ENCODE measurements at places on chromosomes 11 and 22.

DNA sequence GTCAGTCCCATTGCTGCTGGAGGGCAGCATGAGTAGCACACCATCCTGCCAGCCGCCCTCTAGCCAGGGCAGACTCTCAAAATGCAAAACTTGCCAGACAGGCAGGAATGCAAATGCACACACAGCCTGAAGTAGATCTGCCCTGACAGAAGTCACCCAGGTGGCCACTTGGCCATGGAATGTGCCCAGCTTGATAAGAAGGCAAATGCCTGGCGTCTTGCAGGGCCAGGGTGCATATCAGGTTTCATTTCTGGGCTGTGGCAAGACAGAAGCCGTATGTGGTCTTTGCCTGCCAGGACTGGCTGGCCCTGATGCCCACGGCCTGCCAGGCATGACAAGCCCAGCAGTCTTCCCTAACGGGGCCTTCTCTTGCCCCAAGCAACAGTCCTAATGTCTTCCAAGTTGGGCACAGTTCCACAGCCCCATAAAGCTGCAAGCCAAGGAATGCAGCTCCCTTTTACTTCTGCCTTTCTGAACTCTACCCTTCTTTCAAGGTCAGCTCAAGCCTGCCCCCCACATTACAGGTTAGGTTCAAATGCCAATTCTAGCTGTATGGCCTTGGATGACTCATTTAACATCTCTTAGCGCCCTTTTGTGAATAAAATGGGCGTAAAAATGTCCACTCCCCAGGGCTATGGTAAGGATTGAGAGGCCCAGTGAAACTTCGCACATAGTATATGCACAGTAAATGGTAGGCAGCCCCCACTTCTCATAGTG lies 29.7 kb downstream of the POU2AF3 start:
- no peak for DNase-seq

- no peak for DNase-seq
Observed at GRCh38 chr22:36467946-36468345, 13.5 kb downstream of the TXN2 start.

DNA sequence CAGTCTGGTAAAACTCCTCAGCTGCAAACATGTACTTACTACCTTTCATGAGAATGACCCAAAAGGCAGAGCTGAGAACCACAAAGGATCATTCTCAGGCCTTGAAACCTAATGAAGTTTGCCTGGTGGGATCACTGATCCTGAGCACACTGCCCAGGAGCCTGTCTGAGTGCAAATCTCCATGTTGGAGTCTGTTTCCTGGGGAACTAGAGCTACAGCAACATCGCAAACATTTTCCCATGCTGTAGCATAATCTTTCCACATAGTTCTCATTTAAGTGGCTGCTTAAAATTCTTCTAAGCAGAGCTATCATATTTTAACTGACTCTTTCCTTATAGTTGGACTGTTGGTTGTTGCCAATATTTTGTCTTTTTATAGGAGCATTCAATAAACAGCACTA lies 58.5 kb downstream of the GUCY1A2 start:
- no peak for DNase-seq

DNA sequence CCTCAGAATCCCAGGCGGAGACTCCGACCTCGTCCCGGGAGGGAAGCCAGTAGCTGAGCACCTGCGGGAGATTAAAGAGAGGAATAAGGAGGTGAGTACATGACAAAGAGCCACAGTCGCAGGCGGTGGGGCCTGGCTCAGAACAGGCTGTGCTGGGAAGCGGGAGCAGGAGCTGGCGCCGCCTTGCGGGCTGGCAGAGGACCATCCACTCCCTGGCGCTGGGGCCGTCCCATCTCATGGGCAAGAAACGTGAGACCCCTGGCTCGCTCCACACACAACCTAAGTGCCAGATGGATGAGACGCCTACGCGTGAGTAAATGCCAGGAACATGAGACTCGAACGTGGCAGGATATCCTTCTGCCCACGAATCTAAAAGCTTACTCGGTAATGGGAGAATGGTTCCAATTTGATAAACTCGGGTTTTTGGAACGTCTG lies 6.3 kb downstream of the CEND1 start:
- DNase-seq: no peak

DNA sequence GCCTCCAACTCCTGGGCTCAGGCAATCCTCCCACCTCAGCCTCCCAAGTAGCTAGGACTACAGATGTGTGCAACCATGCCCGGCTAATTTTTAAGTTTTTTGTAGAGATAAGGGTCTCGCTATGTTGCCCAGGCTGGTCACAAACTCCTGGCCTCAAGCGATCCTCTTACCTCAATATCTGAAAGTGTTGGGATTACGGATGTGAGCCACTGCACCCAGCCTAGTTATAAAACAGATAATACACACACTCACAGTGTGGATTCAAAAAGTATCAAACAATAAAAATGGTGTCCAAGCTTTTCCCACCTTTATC lies 377 bp upstream of the CCDC188 start:
- DNase-seq: no peak

GRCh38 chr11:46984548-46984947 lies 48.0 kb downstream of the CSTPP1 start:
- no peak for DNase-seq

DNA sequence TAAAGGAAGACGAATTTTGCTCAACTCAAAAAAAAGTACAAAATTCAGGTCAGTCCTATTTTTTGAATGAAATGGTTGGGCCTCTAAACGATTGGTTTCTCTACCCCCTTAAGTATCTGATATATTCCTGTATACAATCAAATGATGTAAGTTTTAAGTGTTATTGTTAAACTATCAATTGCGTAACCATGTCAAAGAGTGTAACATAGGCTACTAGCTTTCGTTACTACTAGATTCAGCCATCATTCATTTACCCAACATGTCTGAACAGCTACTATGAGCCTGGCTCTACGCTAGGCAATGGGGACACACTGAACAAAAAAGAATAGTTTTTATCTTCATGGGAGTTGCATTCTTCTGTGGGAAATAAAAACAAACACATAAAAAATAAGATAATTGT lies 3.3 kb downstream of the RAB6A start:
- no peak for DNase-seq

- DNase-seq: no peak
Observed at GRCh38 chr11:115776916-115777315, 272.7 kb upstream of the CADM1 start.
